BE2C (cell line): ENCODE measurements at places on chromosomes 12 and 14.

GRCh38 chr14:78902010-78902623 is 731.9 kb downstream of the NRXN3 start:
- DNase-seq, result peak; percentile 26

DNA sequence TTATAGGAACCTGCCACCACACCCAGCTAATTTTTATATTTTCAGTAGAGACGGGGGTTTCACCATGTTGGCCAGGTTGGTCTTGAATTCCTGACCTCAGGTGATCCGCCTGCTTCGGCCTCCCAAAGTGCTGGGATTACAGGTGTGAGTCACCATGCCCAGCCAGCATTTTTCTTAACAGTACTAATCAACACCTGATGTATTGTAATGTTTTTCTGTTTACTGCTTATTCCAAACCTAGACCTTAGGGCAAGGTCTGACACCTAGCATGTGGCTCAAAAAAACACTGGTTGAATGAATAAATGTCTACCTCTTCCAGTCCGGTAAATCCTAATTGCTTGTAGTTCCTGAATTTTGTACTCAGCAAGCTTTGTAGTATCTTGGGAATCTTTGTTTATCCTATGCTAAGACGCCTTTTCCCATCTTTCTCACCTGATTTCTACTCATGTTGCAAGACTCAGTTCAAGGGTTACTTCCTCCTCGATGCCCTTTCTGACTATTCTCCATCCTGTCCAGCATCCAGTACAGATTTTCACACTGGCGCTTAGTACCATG is 2.8 kb downstream of the PAN2 start:
- DNase-seq, result no peak

- peak; percentile 57 for DNase-seq
These were observed 31.2 kb upstream of the KLC1 start for GRCh38 chr14:103597623-103598377.

GRCh38 chr14:91333650-91334039 is 84.0 kb downstream of the CCDC88C start:
- no peak for DNase-seq

DNA sequence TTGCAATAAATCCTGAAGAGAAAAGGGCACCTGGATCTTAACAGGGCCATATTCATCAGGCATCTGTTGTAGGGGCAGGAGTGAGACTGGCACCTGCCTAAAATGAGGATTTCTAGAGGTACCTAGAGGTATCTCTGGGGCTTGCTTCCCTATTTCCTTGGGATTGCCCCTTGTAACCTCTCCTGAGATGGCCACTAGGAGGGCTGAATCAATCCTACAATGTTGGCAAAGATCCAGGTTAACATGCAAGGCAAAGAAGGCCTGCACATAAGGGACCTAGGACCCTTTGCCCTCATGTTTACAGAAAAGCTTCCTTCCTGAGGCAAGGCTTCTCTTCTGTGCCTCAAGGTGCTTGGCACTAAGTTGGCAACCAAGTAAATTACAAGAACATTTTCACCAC is 25.8 kb upstream of the CLEC4E start:
- no peak for DNase-seq

GRCh38 chr12:52815161-52815560 is 1.2 kb upstream of the KRT4 start:
- no peak for DNase-seq

- no peak for DNase-seq
These were observed 292.4 kb upstream of the SEL1L start for GRCh38 chr14:81826081-81826480.
